ENCODE measurements at places on chromosomes 1 and 21.

DNA sequence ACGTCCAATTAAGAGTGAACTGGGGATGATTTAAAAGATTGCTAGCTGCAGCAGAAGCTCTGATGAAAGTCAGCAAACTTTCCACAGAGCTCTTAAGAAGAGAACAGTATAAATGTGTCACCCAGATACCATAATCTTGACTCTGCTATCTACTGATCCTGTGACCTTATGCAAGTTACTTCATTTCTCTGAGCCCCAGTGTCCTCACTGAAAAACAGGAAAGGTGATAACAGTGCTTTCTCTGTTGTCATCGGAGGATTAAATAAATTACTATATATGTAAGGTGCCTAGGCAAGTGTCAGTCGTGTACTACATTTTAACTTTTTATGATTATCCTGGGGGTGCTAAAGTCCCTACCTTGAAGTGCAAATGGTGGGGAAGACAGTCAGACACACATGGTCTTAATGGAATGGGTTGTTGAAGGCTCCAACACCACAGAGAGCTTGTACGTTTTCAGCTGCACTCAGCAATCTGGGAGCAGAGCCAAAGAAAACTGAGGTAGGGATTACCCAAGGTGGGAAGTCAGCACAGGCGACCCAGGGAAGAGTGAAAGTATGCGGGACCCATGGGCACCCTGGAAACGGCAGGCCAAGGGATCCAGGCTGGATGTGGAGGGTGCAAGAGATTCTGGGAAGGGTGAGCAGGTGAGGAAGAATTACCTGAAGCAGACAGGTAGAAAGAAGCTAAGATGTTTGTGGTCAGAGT is 82.8 kb downstream of the DTL start:
- no peak for DNase-seq

- DNase-seq, result no peak
Observed at GRCh38 chr1:157124855-157125254, 13.3 kb downstream of the ETV3 start.

DNA sequence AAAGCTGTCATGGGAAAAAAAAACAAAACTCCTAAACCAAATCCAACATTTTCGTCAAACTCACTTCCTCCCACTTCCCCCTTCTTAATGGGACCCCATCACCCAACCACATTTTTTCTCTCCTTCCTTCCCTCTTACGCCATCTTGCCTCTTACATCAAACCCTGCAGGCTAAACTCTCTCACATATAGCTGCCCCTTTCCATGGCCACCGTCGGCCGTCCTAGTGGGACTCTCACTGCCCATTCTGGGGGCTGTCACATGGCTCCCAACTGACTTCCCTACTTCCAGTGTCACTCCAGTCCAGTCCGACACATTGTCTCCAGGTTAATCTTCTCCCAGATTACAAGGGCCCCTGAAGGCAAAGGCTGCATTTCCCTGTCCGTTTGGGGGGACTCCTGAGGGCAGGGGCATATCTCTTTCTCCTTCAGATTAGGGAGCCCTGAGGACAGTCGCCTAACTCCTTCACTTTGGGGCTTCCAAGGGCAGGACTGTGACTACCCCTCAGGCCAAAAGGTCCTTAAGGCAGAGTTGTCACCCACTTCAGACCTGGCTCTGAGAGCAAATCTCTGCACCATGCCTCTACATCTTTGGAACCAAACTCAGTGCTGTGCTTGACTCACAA is 658 bp downstream of the UBXN11 start:
- no peak for DNase-seq

- no peak for DNase-seq
Observed at GRCh38 chr1:3671371-3672180, 19.3 kb downstream of the TP73 start.

- no peak for DNase-seq
Observed at GRCh38 chr1:151583796-151584195, 28.1 kb upstream of the SNX27 start.

DNA sequence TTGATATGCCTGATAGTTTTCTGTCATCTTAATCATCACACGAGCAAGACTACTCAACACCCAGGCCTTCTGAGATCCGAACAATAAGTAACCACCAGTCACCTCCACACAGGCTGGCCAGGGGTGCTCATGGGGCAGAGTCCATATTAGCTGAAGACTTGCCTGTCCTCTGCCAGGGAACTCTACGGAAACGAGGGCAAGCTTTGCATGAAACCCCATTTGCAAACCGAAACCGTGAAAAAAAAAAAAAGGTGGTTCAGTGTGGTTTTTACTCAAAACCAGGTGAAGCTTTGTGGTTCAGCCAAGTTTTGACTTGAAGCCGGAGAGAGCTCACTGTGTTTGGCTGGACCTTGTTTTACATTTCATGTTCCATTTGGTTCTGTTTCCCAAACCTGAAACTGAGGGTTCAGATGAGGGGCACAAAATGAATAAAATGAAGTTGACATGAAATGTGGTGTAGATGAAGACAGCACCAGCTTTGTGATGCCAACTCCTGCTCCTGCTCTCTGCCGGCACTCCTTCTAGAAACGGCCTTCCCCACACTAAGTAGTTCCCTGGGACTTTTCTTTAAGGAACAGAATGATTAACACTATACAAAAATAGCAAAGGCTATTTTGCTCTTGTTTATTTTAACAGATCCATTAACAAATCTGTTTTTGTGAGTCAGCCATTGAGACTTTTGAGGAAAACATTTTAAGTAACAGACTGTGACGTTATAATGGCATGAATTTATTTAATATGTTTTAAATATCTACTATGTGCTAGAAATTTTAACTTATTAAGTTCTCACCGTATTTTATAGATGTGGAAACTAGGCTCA is 74.7 kb downstream of the RUNX1 start:
- DNase-seq, result no peak

- DNase-seq, result no peak
Observed at GRCh38 chr21:39489380-39489924, 37.7 kb downstream of the SH3BGR start.

GRCh38 chr1:213277036-213277435 is 226.0 kb downstream of the RPS6KC1 start:
- no peak for DNase-seq

- no peak for DNase-seq
Observed at GRCh38 chr1:169060919-169061639, 45.4 kb upstream of the ATP1B1 start.

GRCh38 chr1:181783208-181783607 is 278.3 kb downstream of the ZNF648 start:
- no peak for DNase-seq

DNA sequence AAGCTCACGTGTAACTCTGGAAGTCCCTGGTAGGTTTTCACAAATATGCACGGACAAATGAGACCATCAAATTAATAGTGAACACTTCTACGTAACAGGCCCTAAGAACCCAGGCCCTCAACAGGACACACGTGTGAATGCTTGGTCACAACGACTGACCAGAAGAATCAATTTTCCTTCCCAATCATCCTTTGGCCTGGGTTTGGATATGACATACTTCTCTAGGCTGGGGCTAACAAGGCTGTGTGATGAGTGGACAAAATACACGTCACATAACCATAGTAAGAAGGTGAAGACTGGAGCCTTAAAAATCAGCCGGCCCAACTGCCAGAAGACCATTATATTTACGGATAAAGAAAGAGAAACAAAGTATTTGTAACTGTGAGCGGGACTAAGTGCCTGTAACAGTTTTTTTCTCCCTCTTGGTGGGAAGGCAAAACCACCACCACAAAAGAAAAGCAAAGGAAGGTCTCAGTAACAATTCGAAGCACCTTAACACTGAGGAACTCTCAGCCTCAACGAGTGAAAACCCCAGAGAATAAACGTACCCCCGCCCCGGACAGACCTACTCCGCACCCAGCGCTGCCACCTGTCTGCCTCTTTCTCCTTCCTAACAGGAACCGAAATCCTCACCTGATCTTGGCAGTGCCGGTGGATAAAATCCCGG is 450 bp downstream of the SDE2 start:
- no peak for DNase-seq

DNA sequence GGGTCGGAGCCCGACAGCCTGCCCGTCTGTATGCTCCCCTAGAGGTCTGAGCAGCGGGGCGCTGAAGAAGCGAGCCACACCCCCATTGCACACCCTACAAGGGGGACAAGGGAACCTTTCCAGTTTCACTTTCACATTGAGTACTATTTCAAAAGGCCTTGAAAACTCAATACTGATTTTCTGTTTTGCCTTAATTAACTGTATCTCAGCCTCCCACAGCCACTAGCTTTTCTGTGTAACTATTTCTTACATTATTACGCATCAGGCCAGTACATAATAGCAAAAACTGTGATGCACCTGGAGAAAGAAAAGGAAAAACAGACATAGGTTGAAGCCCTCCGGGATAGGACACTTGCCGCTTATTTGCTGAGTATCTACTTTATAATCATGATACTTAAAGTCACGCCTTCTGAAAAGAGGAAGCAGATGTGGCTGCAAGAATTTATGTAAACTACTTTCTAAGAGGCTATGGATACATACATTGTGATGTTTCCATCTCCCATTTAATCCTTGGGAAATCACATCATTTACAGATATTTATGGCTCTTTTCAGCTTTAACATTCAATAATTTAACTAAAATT is 1719.5 kb downstream of the MRPL39 start:
- DNase-seq, result peak; percentile 37

GRCh38 chr1:220901881-220902280 is 22.6 kb downstream of the HLX start:
- DNase-seq, result no peak

DNA sequence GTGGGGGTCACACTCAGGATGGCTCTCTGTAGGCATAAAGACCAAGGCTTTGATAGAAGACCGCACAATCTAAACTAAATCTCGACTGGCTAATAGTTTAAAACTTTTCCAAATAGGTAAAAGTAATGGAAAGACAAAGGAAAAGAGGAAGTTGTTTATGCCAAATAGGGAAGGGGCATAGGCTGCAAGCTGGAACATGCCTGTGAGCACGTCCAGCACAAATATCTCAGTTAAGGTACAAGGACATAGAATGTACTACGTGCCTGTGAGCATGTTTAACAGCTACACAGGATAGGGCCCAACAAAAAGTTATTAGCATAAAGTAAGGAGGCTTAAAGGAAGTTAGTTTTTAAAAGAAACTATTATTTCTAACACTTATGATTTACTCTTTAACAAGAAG is 27.6 kb upstream of the GUCA2A start:
- no peak for DNase-seq

DNA sequence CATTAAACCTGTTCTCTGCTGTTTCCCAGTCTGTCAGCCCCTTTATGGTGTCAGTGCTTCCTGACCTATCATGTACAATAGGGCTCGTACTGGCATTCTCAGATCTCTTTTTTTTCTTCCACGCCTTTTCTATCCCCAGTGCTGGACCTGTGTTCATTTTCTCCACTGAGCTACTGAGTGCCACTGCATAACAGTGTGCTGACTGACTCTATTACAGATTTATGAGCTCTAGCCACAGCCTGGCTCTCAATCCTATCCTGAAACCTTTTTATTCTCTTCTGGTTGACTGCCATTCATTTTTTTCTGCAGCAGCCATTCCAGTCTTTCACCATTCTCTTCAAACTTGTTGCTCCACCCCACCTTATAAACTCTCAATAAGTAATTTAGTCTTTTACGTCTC is 59.6 kb upstream of the MACF1 start:
- no peak for DNase-seq

GRCh38 chr1:197469620-197470210 is 201.7 kb downstream of the CRB1 start:
- no peak for DNase-seq

DNA sequence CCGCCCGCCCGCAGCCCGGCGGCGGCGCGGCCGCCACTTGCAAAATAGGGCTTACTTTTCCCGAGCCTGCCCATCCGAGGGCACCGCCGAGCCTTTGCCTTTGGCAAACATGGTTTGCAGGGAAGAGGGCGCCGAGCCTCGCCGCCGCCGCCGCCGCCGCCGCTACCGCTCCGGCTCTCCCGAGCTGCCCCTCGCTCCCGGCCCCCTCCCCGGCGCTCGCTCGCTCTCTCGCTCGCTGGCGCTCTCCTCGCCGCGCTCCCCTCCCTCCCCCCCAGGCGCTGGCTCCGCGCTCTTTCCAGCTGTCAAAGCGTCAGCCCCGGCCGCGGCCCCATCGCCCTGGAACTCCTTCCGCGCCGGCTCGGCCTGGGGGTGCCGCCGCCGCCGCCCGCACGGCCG is 298 bp downstream of the SSBP3 start:
- DNase-seq, result no peak

- DNase-seq, result no peak
Observed at GRCh38 chr1:79667848-79668696, 661.5 kb upstream of the ADGRL4 start.

- peak; percentile 91 for DNase-seq
Observed at GRCh38 chr1:181104042-181104789, 15.7 kb downstream of the IER5 start.

DNA sequence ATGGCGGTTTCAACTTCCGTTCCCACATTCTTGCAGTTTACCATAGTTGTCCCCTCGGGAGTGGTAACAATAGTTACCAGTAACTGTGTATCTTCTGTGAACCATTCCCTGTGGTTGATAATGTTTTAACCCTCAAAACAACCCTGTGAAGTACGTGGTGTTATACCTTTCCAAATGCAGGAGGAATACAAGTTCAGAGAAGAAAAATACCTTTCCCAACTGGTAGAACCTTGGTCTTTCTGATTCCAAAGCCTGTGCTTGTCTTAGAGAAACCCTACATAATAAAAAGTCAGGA is 789 bp downstream of the BTF3L4 start:
- DNase-seq, result no peak

- no peak for DNase-seq
Observed at GRCh38 chr1:20031836-20032235, 38.2 kb upstream of the PLA2G5 start.

GRCh38 chr1:113770031-113770430 is 10.7 kb upstream of the PHTF1 start:
- no peak for DNase-seq

- no peak for DNase-seq
Observed at GRCh38 chr21:16535626-16536025, 805.8 kb downstream of the USP25 start.

- no peak for DNase-seq
Observed at GRCh38 chr1:244628789-244629188, 24.1 kb upstream of the DESI2 start.

- DNase-seq, result no peak
Observed at GRCh38 chr1:38791892-38792291, 67.7 kb downstream of the RRAGC start.

DNA sequence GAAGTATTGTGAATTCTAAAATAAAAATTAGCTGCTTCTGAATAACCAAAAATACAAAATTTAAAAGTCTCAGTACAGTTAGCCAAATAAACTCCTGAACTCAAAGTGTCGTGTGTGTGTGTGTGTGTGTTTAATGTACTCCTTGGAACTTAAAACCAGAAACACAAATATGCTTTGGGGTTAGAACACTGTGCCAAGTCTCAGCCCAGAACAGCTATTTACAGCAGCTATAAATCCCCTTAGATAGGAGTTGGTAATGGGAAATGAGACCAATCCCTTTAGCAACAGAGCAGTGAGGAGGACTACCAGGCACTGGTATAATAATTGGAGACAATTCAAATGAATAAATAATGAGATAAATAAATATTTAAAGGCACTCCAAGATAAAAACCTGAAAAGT is 83.1 kb downstream of the PATJ start:
- no peak for DNase-seq

- no peak for DNase-seq
Observed at GRCh38 chr1:200386416-200386815, 23.4 kb downstream of the ZNF281 start.

GRCh38 chr1:185404291-185404690 is 87.2 kb upstream of the IVNS1ABP start:
- DNase-seq, result no peak

GRCh38 chr1:215128504-215128903 is 46.0 kb downstream of the KCNK2 start:
- DNase-seq, result no peak

GRCh38 chr1:197924516-197925123 is 7.4 kb downstream of the LHX9 start:
- peak; percentile 69 for DNase-seq

- DNase-seq, result no peak
Observed at GRCh38 chr1:200838676-200839445, 33.9 kb upstream of the GPR25 start.
